ENCODE measurements at places on chromosomes 2 and 18. TPM values are rescaled to one million over a fixed set of nuclear protein-coding genes. Genes with fewer than 3 reads are reported as not detected.

Gene SERPINB4
- total RNA-seq = not detected

GRCh38 chr2:603427-603826 lies 73.8 kb downstream of the TMEM18 start:
- no peak for DNase-seq

Gene KRTCAP3
- total RNA-seq = 91.8 TPM

Gene IL1RN
- 1.5 TPM for total RNA-seq

GRCh38 chr18:73752965-73753364 lies 394.7 kb downstream of the FBXO15 start:
- no peak for DNase-seq

Gene ELOA2
- total RNA-seq = not detected
